OCI-M1 (cell line): ENCODE measurements at places on chromosomes 12 and 14.

DNA sequence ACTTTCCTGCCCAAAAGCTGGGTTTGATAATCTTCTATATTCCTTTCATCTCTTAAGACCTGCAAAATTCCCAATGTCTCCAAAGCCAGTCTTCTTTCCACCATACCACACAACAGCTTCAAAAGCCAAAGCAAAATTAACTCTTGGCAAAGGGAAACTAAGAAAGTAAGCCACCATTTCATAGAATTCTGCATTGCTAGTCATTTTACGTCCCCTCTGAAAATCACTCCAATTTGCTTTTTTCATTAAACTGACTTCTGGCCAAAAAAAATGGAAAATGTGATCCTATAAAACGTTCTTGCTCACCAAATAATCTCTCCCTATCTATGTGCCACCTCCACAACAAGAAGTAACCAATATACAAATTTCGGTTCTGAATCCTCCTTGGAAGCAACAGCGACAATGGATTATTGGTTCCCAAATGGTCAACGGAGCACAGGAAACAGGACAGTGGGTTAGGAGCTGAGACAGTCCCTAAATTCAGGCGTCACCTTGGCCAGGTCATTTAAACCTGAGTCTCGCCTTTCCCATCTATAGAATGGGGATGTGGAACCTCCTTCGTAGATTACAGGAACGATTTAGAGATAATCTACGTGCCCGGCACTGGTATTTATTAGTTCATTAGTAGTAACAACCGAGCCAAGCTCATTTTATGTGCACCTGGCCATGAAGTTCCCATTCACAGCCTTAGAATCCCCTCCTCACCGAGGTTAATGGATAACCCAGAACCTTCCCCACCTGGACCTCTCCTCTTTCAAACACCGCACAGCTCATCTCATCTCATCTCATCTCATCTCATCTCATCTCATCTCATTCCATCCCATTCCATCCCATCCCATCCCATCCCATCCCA lies 1.2 kb downstream of the NT5DC3 start:
- DNase-seq, result no peak

DNA sequence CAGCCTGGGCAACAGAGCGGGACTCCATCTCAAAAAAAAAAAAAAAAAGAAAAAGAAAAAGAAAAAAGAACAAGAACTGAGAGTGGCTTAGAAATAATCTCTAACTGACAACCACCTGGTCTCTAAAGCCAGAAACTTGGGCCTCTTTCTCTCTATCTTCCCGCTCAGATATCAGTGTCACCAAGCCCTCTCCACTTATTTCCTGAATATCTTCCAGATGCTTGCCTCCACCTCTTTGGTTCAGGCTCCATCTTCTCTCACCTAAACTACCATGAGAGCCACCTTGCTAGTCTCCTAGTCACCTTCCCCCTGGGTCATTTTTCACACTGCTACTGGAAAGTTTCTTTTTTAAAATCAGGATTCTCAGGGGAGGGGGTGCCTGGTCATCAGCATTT lies 1.8 kb upstream of the TM9SF1 start:
- no peak for DNase-seq

DNA sequence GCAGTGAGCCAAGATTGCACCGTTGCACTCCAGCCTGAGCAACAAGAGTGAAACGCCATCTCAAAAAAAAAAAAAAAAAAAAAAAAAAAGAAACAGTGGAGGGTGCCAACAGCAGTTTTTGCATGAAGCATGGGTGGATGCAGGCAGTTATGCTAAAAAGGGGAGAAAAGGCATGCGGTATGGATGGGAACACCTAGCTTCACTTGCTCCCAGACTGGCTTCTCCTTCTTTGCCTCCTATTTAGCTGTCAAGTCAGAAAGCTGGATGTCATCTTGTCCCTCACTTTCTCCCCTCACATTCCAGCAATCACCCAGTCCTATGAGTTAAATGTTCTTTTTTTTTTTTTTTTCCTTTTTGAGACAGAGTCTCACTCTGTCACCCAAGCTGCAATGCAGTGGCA lies 2.6 kb downstream of the EEF1AKMT3 start:
- DNase-seq, result no peak

GRCh38 chr14:92638904-92639303 lies 109.5 kb downstream of the LGMN start:
- no peak for DNase-seq

DNA sequence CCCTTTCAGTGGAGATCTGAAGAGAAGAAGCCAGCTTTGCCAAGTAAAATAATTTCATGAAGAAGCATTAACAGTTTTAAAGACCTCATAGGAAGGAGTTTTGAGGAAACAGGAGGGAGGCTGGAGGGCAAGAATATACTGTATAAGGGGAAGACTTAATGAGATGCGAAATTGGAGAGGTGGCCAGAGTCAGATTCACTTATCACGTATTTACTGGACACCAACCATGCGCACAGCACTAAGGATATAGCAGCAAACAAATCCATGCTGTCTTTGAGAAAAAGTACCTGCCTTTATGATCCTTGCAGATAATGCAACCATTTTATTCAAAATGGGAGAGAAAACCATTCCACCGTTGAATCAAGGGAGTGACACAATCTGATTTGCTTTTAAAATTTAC lies 100.3 kb downstream of the ERC1 start:
- DNase-seq, result no peak

DNA sequence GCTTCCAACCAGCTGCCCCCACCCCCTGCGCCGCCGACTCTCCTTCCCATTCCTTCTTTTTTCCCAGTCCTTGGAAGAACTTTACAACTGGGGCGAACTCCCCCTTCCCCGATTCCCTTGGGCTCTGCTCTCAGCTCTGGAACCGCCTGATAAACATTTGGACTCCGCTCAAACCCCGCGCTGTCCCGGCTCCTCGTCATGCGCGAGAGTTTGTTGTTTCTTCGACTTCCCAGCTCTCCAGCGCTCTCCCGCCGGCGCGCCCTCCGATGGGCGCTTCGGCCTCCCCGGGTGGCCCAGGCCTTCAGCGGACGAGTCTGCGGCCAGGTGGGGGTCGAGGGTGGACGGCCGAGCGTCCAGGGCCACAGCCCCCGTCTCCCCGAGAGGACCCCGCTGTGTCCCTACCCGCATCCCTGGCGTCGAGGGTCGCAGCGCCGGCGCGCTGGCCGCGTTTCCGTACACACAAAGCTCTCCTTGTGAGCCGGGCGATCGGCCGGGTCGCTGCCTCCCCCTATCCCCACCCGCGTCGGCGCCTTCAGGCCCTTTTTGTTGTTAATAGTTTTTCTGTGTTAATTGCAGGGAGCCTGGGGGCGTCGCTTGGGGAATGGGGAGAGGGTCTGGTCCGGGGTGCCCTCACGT lies 847 bp downstream of the MMP14 start:
- no peak for DNase-seq

DNA sequence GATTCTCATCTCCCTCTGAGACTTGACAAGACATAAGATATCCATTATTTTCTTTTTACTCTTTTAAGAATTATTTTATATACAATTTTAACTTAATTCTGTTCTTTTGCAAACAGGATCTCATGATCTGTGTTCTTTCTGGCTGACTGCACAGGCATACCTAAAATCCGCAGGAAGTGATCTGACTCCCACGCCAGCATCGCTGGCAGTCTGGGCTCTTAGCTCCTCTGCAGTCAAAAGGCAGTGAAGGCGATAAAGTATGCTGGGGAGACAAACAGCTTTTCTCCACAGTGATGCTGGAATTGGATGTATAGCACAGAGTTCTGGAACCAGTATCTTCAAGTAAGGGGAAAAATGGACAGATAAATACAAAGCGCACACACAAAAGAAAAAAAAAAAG lies 52.4 kb downstream of the DICER1 start:
- DNase-seq, result no peak
